ENCODE measurements at places on chromosomes 1 and 21.

DNA sequence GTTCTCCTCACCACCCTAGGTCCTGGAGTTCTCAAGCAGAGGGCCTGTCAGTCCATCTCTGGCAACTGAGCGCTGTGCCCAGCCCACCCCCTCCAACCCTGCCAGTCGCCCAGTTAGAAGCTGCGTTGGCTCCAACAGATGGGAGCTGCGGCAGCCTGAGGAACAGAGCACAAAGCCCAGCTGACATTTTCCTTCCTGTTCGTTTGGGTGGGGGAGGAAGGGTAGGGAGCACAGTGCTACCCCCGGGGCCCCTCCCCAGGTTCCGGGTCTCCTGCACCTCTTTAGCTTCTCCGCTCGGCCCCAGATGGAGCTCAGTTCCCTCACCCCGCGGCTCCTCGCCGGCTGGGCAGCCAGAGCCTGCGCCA, 1.4 kb downstream of the LRRN2 start:
- DNase-seq: no peak

DNA sequence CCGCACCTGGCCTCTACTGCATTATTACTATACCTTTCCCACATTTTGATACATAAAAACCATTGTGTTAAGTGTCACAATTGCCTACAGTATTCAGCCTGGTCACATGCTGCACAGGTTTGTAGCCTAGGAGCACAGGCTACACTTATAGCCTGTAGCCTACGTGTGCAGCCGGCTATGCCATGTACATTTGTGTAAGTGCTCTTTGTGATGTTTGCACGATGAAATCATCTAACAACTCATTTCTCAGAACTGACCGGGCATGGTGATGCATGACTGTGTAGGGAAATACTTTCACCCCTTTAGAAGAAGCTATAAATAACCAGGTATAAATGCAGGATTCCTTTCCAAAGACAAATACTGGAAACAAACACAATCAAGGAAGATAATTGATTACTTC, 12.1 kb downstream of the ERG start:
- no peak for DNase-seq

DNA sequence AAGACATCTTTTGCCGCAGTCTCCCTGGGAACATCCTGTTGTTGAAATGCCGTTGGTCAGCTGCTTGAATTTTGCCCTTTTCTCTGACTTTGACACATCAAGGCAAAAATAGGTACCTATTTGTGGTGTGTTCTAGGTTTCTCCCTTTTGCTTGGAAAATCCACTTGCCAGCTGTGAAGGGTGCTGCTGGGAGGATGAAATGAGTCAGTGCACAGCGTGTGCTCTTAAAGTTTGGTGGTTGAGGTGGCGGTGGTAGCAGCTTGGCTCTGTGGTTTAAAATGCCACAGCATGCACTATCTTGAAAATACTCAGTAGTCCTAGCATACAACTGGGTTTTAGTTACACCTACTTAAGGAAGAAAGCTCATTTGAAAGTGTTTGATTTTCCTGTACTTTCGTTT, 183.8 kb downstream of the DHRS3 start:
- no peak for DNase-seq

DNA sequence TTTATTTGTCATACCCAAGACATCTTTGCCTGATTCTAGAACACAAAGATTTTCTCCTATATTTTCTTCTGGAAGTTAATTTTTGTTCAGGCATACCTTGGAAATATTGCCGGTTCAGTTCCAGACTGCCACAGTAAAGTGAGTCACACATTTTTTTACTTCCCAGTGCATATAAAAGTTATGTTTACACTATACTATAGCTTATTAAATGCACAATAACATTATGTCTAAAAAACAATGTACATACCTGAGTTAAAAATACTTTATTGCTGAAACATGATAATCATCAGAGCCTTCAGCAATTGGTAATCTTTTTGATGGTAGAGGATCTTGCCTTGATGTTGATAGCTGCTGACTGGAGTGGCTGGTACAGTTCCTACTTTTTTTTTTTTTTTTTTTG, 10.0 kb downstream of the SMCP start:
- no peak for DNase-seq

DNA sequence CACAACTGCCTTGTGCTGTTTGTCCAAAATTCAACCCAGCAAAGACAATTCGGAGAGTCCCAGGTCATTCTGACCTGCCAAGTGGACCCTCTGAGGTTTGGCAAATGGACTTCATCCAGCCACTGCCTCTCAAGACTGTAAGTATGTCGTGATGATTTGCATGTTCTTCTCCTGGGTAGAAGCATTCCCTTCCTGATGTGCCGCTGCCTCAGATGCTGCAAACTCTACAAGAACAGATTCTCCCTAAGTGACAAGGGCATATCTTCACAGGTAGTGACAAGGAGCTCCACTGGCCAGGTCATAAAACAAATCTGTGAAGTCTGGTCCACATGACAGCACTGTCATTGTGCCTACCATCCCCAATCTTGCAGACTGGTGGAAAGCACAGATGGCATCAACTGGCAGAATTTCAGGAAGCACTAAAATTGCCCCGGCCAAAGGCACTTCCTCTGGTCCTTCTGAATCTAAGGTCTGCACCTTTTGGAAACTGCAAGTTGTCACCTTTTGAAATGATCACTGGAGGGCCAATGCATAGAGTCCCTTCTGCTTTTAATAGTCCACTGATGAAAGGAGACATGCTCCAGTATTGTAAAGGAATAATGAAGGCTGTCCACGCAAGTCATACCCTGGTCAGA, 27.4 kb downstream of the POFUT2 start:
- DNase-seq: no peak

GRCh38 chr1:171206978-171207355, 21.9 kb downstream of the FMO2 start:
- DNase-seq: no peak

GRCh38 chr1:110051262-110051648, 16.8 kb downstream of the STRIP1 start:
- no peak for DNase-seq

DNA sequence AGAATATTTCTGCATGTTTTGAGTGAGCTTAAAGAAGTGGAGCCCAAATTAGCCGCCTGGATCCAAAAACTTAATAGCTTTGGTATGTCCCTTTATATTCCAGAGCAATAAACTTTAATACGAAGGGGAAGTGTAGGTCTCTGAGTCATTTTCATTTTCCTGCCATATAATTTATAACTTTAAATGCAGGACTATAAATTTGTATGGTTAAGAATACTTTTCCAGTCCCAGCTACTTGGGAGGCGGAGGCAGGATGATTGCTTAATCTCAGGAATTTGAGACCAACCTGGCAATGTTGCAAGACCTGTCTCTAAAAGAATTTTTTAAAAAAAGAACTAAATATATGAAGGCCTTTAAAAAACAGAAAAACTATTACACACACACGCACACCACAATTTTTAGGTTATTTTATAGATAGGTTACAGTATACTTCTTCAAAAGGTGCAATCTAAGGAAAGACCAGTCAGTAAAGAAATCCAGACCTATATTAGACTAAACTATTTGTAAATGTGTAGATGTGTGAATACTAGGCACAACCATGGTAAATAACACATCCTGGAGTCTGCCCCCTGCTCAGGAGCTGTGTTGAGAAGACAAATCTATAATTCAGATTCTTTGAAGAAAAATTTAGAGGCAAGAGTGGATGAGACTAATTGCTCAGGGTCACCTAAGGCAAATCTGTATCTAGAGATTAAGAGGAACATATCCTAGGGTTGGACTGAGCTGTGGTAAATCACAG, 80.3 kb downstream of the TTC3 start:
- DNase-seq: no peak

Measured in GM12892 (cell line).